ENCODE measurements at places on chromosomes 6 and 20.

DNA sequence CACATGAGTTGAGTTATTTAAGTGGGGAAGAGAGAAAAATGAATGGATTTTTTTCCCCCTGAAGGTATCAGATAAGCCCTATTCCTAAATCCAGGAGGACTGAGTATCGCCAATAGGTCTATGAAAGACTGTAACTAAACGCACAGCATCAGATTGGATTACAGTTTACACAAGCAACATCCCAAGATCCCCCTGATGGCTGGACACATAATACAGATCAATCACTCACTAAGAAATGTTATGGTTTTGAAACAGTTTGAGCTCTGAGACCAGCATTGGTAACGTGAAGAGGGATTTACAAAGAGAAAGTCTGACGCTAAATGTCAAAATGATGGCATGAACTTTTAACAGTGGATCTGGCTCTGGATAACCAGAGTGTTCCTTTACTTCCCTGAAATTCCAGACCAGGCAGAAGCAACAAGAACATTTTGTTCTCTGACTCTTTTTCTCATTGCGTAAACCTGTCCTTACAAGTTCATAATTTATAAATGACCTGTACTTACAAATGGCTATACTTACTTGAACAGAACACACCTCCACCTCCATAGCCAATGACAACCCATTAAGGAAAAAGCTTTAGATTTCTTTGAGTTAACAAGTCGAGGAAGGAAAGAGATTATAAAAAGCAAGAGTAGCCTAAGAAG is 131.8 kb upstream of the BEND3 start:
- no peak for DNase-seq

DNA sequence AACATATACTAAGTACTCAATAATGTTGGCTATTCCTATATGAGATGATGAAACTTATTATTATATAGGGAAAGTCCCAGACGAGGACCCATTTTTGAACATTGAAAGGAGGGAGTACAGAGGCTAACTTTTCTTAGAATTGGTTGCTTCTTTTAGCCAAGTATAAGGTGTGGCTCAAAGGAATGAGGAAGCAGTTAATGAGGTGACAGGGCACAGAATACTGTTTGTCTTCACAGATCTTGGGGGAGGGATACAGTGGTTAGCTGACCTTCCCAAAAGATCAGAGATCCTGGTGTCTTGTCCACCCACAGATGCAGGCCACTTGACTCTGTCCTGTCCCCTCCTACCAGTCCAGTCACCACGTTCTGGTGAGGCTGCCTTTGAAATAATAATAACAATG is 67.8 kb upstream of the EPB41L1 start:
- no peak for DNase-seq

GRCh38 chr20:25571240-25571639 is 14.1 kb downstream of the NINL start:
- DNase-seq = no peak

DNA sequence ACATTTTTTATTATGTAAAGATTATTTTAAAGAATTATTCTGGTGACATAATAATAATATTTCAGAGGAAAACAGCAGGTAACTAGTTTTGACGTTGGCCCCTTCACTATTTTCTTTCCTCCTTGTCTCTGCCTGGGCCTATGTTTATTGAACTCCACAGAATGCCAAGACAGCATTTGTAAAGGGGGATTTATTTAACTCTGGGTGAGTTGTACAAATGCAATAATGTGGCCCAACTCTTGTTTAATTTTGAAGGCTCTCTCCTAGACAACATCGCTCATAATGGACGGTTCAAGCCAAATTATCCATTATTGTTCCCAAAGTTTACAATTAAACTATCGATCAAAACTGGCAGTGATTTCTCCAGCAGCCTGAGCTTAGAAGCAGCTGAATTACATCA is 374.3 kb upstream of the SLC35B3 start:
- no peak for DNase-seq

- no peak for DNase-seq
Measured at GRCh38 chr20:59165396-59165795, 1.8 kb downstream of the ZNF831 start.

DNA sequence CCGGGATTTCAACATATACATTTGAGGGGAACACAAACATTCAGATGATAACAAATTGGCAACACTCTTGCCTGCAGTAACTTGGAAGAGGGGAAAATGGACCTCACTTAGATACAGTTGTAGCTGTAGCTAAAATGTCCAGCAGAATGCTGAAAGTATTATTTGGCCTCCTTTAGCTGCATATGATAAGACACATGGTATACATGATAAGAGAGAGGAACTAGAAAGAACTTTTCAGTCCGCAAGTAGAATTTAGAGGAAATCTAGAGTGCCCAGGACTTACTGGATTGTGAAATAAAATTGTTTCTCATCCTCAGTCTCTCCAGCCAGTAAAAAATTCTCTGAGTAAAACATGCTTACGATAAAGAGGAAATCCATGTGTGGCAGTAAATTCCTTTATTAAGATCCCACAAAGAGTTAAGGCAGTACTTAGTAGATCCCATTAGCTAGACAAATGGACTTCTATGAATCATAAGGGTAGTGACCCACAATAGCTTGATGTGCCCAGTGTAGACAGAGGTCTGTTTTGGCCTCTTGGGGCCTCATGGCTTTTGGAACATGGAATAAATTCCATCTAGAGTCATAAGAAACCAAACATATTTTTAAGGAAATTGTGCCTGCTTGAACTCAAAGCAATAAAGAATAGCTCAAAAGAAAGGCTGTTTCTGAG is 87.9 kb upstream of the RBM24 start:
- DNase-seq = no peak

- no peak for DNase-seq
Measured at GRCh38 chr6:158843751-158844683, 24.8 kb upstream of the EZR start.

GRCh38 chr6:38155144-38155543 is 335.6 kb downstream of the ZFAND3 start:
- no peak for DNase-seq

DNA sequence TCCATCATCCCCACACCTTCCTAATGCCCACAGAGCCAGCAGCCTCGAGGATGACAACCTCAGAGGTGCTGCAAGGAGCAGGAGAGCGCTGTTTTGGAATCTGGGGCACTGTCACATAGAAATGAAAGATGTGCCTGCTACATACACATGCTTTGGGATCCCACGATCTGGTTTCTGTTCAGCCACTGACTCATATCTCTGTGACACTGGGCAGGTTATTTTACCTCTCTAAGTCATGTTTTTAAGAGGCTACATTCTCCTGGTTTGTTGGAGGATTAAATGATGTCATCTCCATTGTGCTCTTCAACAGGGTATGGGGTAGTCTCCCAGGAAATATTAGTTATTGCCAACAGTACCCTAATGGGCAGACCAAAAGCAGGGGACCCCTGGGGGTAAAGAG is 32.6 kb upstream of the TAB2 start:
- DNase-seq = no peak

- DNase-seq = no peak
Measured at GRCh38 chr20:46507760-46508407, 5.5 kb downstream of the ZNF334 start.

- DNase-seq = no peak
Measured at GRCh38 chr20:30816182-30816645, 441.2 kb upstream of the DEFB115 start.

All from stimulated activated CD4-positive, alpha-beta T cell treated with anti-CD3 and anti-CD28 coated beads, Interleukin-12 subunit alpha, Interleukin-12 subunit beta, amount 100 ng/mL, for 48 hours (primary cell).